ENCODE measurements at places on chromosomes 4 and X. TPM values are rescaled to one million over a fixed set of nuclear protein-coding genes. Genes with fewer than 3 reads are reported as not detected.

DNA sequence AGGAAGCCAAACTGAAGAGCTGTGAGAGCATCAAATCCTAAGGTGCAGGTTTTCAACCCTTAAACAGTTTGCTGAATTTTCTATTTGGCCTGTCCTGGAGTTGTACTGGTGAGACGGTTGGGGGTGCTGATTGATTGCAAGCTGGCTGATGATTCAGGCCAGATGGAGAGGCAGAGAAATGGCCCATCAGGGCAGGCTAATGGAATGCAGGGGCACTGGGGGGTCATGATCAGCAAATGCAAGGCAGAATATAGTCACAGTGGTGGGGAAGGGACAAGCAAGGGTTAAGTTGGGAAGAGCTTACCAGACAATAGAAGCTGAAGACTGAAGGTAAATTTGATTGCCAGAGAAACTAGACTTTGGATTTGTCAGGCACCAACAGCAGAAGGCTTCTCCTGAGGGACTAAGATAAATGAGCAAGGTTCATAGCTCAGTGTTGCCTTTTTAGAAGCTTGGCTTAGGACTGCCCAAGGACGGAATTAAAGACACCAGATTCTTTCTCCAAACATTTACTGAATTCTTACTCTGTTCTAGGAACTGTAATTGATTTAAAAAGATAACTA lies 4.3 kb upstream of the AADAT start:
- no peak for DNase-seq

GRCh38 chr4:1187182-1187581 lies 14.8 kb upstream of the SPON2 start:
- no peak for DNase-seq

The TSPYL2 gene
- total RNA-seq: 7.5 TPM

GRCh38 chrX:21658746-21659145 lies 616 bp upstream of the KLHL34 start:
- no peak for DNase-seq

- no peak for DNase-seq
Observed at GRCh38 chr4:185965426-185966384, 103.3 kb upstream of the TLR3 start.

DNA sequence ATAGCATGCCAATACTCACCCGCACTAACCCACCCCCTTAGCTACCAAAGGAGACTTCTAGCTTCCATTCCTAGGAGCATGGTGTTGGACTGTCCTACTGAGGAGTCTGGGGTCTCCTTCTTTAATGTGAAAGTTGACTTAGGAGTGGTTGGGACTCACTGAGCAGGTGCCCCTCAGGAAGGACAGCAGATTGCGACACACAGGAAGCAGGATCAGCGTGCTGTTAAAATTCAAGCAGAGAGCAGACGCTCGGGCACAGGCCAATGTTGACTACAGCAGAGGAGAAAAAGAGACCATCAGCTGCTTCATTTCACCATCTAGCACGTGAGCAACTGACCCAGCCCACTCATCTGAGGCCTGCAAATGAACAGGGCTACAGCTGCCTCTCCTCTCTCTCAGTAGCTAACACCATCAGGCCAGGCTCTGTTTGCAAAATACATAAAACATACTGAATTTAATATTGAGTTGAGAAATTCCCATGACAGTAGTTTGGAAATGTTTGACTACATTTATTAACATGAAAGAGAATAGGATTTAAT lies 10.8 kb downstream of the NOX1 start:
- no peak for DNase-seq

DNA sequence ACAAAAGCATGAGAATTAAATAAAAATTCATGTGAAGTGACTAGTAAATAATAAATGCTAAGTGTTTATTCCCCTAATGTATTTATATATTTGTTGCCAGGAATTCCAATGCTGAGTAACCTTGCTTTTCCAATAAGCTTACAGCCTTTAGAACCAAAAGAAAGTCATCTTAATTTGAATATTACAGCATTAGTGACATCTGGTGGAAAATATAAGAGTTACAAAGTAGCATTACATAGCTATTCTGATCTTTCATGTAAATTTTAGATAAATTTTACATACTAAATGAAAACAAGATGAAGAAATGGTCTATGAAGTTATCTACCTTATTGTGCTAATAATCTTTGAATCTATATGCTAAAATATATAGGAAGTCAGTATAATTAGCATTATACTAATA lies 10.4 kb downstream of the MAD2L1 start:
- DNase-seq: peak; percentile 44

All from H4 (cell line).